ENCODE measurements at places on chromosomes 2 and 18.

- DNase-seq: no peak
Measured at GRCh38 chr18:42412896-42413295, 457.9 kb downstream of the PIK3C3 start.

DNA sequence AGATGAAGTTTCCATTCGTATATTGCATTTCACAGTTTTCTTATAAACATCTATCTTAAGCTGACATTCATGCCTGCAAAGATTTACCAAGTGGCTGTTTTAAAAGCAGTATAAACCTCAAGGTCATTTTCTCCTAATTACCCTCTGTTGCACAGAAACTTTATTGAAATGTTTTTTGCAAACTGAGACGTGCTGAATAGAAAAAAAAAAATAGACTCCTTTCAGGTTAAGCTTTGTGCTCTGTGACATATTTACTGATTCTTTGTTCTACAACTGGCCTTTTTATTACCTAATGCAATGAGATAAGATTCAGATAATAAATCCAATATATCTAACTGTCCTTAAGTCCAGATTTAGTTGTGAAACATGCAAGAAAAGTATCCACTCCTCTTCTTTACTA lies 938.7 kb downstream of the DSC3 start:
- DNase-seq: no peak

DNA sequence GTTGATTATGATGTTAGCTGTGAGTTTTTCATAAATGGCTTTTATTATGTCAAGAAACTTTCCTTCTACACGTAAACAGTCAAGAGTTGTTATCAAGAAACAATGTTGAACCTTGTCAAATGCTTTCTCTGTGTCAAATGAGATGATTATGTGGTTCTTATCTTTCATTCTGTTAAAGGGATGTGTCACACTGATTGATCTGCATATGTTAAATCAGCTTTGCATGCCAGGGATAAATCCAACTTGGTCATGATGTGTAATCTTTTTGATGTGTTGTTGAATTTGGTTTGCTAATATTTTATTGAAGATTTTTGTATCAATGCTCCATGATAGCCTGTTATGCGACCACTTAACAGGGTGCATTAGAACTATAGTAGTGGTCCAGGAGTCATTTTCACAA lies 107.3 kb downstream of the C1QL2 start:
- no peak for DNase-seq

- no peak for DNase-seq
Measured at GRCh38 chr2:181682795-181683517, 2.6 kb upstream of the NEUROD1 start.

DNA sequence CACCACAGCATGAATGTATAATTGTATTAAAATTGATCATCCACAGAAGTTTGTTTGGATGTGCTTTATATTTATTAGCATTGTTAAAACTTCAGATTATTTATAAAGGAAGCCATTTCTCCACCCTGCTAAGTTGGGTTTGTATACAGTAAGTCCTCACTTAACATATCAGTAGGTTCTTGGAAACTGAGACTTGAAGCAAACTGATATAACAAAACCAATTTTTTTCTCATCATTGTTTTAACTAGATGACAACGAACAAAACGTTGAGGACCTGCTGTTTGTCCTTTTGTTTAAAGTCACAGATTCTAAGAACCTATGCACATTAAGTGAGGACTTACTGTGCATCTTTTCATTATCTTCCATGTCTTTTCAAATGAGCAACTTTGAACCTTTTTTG lies 17.1 kb downstream of the C2orf69 start:
- DNase-seq: no peak

- DNase-seq: peak; percentile 16
Measured at GRCh38 chr18:68874361-68874760, 76.5 kb downstream of the CCDC102B start.

- DNase-seq: no peak
Measured at GRCh38 chr2:241074901-241075540, 27.1 kb downstream of the MTERF4 start.

GRCh38 chr2:197145471-197146056 lies 165.0 kb downstream of the ANKRD44 start:
- no peak for DNase-seq

GRCh38 chr2:219209236-219210195 lies 2.9 kb downstream of the ZFAND2B start:
- no peak for DNase-seq

DNA sequence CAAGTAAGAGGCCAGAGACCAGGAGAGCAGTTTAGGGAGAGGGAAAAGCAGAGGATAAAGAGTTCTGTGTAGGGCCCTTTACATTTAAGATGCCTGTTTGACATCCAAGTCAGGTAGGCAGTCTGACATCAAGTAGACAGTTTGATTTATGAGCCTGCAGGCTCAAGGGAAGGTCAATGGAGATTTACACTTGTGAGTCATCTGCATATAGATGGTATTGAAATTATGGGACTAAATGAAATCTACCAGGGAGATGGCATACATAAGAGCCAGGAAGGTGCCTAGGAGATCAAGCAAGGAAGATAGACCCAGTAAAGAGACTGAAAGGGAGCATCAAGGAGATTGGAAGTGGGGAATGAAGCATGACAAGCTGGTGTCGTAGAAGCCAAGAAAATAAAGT lies 212.4 kb upstream of the PKDCC start:
- DNase-seq: no peak

- DNase-seq: no peak
Measured at GRCh38 chr18:57947117-57947516, 96.9 kb upstream of the NEDD4L start.

DNA sequence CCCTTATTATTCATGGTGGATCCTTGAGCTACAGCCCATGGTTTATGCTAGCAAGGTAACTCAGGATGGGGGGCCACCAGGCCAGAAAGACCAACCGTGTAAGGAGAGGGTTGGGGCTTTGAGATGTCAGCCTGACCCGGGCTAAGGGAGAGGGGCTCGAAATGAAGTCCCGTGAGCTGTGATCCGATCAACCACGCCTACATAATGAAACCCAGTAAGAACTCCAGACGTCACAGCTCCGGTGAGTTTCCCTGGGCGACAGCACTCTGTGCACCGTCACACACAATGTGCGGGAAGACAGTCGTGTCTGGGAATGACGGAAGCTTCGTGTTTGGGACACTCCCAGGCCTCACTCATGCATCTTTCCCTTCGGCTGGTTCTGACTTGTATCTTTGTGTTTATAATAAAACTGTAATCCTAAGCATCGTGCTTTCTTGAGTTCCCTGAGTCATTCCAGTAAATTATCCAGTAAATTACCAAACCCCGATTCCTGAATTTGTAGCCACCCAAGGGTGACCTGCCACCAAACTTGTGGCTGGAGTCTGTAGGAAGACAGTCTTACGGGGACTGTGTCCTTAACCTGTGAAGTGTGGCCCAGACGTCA lies 44.2 kb downstream of the CYP27C1 start:
- peak; percentile 57 for DNase-seq

GRCh38 chr2:236619910-236620612 lies 50.4 kb downstream of the ACKR3 start:
- DNase-seq: no peak

DNA sequence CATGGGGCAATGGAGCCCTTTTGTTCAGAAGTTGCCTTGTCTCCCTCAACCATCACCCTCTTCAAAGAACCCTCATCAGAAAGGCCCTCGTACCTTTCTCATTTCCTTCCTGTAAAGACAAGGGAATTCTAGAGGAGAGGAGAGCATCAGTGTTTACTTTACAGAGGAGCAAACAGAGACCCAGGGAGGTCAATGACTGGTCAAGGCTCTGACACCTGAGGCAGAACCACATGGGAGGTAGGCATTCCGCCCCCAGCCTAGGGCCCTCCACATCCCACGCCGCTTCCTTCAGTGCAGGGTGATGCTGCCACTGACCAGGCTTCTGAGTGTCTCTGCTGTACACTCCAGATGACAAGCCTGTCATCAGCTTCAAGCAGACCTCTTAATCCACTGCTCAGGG lies 104.7 kb downstream of the NRP2 start:
- no peak for DNase-seq

DNA sequence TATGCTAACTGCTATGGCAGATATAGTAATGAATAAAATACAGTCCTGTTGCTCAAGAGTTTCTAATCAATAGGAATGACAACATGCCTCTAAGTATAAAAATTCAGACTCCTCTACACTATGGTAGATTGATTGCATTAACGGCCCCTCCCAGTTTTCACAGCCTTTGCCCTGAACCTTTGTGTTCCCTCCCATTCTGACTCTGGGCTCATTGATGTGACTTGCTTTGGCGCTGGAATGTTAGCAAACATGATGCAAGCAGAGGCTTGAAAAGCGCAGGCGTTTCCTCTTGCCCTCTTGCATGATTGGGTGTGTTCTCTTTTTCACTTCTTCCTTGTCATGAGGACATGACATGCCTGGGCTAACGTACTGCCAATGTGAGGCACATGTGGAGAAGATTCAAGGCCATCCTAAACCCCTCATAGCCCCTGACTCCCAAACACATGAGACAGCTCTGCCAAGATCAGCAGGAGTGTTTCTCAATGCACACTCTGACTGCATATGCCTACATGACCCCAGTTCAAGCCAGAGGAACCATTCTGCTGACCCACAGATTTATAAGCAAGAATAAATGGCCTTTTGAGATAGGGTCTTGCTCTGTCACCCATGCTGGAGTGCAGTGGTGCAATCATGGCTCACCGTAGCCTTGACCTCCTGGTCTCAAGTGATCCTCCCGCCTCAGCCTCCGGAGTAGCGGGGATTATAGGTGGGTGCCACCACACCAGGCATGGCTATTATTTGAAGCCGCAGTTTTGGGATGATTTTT lies 49.7 kb upstream of the CD28 start:
- DNase-seq: no peak

GRCh38 chr2:147559070-147559725 lies 285.6 kb upstream of the ACVR2A start:
- DNase-seq: no peak

- DNase-seq: no peak
Measured at GRCh38 chr2:143237146-143237777, 108.0 kb downstream of the ARHGAP15 start.

DNA sequence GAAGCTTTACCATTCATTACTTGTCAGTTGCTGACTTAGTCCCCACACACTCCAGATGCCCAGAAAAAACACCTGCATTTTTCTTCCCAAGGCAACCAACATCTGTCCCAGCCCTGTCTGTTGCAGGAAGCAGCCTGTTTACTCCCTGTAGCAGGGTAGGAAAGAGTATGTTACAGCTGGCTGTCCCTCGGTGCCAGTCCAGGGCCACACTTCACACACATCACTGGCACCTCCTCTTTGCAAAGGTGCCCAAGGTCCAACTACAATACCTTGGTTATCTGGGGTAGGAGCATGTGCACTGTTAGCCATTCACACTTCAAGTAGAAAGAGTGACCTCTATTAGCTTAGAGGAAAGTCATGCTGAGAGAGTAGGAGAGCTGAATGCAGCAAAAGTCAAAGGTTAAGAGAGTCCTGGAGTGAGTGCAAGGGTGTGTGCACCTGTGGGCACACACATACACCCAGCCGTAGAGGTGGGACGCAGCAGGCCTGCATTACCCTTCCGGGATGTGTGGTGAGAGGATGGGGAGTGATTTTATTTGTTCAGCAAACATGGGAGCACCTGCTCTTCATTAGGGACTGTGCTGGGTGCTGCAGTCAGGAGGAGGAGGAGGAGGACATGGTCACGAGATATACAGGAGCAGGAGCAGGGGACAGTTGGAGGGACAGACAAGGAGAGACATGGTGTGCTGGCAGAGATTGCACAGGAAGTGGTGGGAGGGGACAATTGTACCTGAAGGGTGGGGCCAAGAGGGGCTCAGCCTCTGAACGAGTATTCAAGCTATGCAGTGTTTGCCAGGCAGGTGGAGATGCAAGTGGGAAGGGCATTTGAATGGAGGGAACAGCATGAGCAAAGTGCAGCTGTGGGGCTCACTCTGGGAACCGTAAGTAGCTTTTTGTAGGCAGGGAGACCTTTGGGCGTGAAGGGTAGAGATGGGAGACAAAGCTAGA lies 69.8 kb downstream of the TSN start:
- no peak for DNase-seq
